ENCODE measurements at places on chromosomes 6 and 20.
A peak's percentile ranks its signal among the peaks of the same experiment; 100 is the strongest.

- DNase-seq, result no peak
Measured at GRCh38 chr6:103193413-103193812, 1666.3 kb downstream of the HACE1 start.

- DNase-seq, result no peak
Measured at GRCh38 chr6:47147836-47148344, 105.8 kb upstream of the ADGRF1 start.

DNA sequence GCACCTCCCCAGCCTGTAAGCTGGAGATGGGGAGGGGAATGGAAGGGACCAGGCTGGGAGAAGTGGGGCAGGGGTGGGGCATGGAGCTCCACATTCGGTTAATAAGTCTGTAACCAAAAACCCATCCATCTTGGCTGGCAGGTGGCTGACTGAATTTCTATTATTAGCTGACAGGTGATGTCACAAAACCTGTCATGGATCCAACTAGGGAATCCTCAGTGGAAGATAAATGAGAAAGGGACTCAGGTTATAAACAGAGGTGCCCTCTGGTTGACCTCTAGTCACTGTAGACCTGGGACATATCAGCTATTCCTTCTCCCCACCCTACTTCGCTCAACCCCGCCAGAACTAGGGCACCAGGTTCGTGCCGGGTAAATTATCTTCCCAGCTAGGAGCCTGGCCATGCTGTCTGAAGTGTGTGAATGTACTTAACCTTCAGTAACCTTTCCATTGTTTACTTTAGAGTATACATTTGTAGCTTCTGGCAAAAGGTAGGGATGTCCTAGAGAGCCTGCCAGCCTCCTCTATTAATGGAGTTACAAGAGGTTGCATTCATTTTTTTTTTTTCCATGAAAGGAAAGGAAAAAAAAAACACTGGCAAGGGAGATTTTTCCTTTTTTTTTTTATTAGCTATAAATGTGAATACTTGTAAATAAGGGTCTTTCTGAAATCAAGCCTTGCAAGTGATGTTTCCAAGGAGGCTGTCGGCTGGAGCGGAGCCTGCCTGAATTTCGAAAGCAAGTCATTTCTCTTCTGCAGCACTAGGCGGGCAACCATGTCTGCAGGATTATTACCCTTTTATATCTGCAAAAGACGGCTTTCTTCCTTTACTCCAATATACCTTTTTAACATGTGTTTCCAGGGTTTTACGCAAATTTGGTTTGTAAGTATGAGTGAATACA is 135.9 kb downstream of the TMEM242 start:
- DNase-seq, result peak; percentile 66

DNA sequence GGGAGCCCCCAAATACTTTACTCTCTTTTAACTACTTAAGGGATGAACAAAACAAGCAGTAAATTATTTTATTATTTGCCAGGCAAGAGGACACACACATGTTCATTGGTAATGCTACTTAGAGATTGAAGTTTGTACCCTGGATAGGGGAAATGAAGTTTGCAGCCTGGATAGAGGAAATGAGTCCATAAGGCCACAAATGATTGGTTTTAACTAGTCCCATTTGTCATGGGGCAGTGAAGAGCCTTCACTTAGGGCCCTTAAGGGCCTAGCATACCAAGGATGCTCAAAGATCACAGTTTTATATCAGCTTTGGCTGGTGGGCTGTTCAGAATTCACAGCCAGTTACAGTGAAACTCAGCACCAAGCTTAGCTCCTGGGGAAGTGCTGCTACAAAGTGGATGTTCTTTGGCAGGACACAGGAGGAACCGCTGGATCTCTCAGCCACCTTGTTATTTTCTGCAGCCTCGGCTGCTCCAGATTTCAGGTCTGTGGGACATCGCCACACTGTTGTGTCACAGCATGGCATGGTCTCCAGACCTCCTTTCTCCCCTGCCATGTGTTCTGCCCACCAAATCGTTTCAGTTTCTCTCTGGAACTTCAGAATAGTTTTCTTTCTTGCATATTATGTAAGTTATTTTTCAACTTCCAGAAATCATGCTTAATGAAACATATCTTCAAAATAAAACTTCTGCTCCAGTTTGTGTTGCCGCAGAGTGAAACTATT is 41.8 kb downstream of the NCOA7 start:
- no peak for DNase-seq

DNA sequence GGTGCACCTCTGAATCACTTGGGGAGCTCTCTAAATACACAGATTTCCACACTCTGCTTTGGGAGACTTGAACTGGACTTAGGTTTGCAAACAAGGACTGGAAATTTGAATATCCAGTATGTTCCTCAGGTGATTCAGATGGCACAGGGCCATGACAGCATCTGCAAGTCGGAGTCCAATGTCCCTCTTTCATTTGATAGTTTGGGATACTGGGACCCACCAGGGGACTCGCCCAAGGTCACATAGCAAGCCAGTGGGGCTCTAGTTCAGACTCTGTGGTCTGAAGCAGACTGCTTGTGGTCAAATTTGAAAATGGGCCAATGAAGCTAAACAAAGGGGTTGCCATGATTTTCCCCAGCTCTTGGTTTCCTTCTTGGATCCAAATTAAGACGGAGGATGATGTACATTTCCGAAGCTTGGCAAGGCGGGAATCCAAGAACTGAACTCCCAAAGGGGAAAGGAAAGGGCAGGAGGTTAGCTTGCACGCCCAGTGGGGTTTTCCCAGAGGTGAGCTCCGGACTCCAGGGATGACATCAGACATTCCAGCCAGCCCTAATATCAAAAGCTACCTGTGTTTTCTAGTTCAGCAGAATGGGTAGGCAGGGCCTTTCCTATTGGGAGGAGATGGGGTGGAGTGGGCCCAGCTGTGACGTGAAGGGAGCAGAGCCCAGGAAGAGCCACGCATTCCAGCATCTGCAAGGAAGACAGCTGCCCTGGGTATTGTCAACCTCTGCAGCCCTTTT is 3.4 kb upstream of the SYS1 start:
- no peak for DNase-seq

- DNase-seq, result no peak
Measured at GRCh38 chr6:109255946-109256640, 126.2 kb downstream of the CD164 start.

DNA sequence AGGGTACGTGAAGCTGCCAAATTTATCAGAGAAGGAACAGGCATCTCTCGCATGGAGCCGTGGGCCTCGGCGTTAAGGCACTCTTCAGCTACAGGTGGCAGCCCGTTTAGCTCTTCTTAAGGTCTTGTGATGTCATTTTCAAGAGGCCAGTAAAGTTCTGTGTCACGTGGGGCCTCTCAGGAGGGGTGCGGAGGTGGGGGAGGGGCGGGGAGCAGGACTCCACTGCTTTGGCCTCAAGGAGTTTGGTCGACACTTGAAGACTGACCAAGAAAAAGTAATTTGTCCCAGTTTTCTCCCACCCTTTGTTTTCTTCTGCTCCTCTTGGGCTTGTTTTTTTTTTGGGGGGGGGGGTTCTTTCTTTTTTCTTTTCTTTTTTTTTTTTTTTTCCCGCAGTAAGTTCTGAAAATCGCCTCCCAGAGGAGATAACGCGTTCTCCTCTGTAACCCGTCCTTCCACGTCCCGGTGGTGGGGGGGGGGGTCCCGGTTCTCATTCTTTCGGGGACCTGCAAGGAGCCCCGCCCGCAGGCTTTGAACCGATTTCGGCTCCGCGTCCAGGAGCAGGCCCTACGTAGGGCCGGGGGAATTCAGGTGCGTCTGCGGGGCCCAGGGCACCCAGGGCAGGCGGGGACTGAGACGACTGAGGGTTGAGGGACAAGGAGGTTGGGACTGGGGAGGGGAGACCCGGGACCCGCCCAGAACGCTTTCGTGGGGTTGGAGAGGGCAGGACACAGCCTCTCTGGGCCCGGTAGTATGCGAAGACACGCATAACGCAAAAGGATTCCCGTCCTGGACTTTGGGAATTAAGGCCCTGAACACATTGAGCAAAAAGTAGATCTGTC is 26.0 kb downstream of the GPX6 start:
- peak; percentile 58 for DNase-seq

DNA sequence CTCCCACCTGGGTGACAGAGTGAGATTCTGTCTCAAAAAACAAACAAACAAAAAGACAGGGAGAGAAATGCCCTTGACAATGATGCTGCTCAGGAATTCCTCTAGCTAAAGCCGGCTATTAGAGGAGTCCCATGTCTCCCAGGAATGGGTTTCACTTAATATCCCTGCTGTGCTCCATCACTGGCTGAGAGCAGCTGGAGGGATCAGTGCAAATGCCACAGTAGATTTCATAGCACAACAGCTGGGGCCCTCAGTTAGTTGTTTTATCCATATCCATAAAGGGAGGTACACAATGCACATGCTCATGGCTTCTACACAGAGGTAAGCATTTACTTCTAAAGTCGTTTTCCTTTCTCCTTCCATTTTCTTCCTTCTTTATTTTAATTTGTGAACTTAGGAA is 742.0 kb upstream of the POU3F2 start:
- DNase-seq, result no peak

DNA sequence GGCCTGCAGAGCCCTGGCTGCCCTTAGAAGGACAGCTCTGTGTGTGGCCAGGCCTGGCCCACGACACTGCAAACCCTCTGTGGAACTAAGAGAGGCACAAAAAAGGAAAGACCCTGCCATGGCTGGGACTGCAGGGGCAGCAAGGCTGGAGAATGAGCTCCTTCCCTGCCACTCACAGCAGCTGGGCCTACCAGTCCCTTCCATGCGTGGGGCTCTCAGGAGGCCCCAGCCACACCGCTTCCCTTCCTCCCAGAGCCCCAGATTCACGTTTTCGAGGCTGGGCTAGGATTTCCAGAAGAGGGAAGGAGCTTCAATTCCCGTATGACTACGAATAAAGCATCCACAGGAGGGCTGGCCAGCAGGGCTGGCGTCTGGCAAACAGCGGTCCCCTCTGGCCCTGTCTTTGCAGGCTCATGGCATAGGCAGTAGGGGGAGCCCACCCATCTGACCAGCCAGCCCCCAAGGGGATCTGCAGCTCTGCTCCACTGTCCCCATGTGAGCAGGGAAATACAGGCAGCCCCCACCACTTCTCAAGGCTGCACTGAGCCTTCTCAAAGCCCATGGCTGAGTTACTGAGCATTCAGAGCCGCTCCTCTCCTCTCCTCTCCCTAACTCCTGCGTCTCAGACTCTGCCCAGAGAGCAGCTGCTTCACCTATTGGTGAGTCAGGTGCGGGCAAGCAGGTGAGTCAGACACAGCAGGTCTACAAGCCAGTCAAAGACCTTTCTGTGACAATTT is 53.1 kb downstream of the NINL start:
- peak; percentile 66 for DNase-seq

DNA sequence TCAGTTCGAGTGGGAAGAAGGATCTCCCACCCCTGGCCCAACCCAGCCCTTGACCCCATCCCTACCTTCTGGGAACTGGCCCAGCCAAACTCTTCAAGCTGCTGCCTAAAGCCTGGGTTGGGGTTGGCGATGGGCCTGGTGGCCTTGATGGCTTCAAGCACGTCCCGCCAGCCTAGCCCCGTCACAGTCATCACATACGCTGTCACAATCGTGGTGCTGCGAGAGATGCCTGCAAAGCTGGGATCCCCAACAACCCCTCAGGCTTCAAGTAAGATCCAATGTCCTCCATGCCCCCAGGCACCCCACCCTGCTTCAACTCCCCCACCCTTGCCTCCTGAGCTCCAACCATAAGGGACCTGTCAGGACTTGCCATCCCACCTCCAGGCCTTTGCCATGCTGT is 7.8 kb downstream of the DUSP15 start:
- DNase-seq, result no peak

GRCh38 chr6:168377856-168378832 is 58.6 kb upstream of the DACT2 start:
- DNase-seq, result no peak

GRCh38 chr20:40232273-40232672 is 456.8 kb downstream of the MAFB start:
- DNase-seq, result no peak

DNA sequence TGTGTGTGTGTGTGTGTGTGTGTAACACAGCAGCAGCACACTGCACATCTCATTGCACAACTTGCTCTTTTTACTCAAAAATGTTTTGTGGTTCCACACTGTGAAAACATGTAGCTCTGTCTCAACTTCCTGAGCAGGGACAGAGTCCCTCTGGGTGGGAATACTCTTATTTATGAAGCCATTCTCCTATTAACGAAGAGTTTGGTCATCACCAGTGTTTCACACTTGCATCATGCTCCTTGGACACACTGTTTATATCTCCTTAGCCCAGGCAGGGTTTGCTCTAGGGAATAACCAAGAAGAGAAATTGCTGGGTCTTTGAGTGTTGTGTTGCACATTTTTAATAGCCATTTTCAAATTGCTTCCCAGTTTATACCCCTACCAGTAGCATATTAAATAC is 53.6 kb downstream of the ZNF831 start:
- no peak for DNase-seq

DNA sequence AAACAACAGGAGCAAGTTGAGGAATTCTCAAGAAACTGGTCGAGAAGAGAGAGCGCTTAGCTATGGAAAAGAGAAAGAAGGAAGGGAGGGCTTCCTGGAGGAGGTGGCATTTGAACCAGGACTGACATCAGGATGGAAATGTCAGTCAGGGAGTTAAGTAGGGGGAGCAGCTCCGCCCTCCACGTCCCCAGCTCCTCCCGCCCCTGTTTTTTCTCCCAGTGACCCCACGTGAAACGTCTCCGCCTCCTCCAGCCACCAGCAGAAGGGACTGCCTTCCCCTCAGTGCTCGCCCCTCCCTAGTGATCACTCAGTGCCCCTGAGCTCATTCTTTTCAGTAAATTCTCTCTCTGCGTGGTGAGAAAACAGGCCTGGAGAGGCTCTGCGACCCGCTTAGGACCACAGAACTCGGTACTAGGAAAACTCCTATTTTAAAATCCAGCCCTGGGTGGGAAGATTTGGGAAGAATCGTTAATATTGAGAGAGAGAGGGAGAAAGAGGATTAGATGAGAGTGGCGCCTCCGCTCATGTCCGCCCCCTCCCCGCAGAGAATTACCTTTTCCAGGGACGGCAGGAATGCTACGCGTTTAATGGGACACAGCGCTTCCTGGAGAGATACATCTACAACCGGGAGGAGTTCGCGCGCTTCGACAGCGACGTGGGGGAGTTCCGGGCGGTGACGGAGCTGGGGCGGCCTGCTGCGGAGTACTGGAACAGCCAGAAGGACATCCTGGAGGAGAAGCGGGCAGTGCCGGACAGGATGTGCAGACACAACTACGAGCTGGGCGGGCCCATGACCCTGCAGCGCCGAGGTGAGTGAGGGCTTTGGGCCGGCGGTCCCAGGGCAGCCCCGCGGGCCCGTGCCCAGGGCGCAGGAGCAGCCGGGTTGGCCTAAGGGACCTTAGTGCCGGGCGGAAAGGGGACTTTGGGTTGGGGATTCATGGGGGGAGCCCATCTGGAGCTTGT is 4.6 kb downstream of the HLA-DPB1 start:
- DNase-seq, result peak; percentile 82

- DNase-seq, result no peak
Measured at GRCh38 chr20:15446373-15446772, 1109.0 kb upstream of the FLRT3 start.

DNA sequence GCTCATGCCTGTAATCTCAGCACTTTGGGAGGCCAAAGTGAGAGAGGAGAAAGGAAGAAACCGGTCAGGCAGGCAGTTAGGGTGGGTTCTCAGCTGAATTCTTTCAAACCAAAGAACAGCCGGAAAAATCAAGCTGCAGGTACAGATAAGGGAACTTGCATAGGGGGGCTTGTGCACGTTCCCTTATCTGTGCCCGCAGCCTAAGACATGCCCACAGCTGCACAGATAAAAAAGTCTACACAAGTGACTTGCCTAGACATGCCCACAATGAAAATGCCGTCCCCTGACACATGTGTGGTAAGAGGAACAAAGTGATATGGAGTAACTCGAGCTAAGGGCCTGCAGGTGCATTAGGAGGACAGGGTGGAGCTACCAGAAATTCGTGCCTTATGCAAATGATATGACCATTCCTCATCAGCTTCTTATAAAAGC is 175.8 kb upstream of the SALL4 start:
- DNase-seq, result no peak

GRCh38 chr6:96624957-96625356 is 62.0 kb downstream of the FHL5 start:
- DNase-seq, result no peak

- peak; percentile 46 for DNase-seq
Measured at GRCh38 chr6:64330694-64331307, 695.2 kb downstream of the PHF3 start.

All from G401 (cell line).